NCI-H1930 (cell line): ENCODE measurements at places on chromosomes 4 and X.

DNA sequence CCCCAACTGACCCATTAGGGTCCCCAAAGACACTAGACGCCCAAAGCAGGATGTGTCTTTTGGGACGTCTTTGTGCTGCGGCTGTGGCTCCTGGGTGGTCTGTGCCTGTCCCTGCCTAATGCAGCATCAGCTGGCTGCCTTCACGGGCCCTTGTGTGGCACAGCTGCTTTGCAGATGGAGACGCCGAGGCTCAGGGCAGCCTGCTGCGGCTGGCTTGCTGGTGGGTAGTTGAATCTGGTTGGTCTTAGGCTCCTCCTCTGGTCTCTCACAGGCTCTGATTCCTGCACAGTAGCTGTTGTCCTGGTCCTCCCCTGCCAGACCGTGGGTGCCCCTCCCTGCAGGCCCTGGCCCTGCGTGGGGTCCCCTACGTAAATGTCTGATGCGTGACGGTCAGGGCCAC is 8.1 kb downstream of the CPZ start:
- DNase-seq, result no peak

- no peak for DNase-seq
Observed at GRCh38 chrX:120549483-120550452, 11.0 kb downstream of the CUL4B start.

GRCh38 chr4:11051181-11051580 is 366.6 kb upstream of the CLNK start:
- DNase-seq, result no peak

- DNase-seq, result no peak
Observed at GRCh38 chr4:28973587-28974350, 1746.4 kb upstream of the PCDH7 start.

DNA sequence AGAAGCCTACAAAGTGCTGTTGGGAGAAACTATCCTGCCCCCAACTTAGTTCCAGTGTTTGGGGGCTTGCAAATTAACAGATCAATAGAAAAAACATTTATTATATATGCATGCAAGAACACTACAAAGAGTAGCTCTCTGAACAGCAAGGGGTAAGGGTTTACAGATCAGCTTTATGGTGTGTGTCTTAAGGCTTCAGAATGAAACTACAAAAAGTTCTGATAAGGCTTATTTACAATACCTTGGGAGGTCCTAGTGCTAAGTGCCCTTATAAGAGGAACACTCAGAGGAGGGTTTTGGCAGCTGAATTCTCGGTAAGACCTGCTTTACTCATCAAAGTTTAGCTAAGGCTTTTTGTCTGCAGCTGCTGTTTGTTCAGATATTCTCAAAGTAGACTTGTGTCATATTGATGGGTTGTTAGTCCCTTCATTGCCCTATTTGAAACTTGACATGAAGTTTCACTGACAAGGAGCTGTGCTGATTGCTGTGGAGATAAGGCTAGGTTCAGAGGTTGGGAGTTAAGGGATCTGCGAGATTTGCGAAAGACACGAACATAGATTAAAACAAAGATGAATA is 7.7 kb downstream of the ERVMER34-1 start:
- DNase-seq, result no peak

DNA sequence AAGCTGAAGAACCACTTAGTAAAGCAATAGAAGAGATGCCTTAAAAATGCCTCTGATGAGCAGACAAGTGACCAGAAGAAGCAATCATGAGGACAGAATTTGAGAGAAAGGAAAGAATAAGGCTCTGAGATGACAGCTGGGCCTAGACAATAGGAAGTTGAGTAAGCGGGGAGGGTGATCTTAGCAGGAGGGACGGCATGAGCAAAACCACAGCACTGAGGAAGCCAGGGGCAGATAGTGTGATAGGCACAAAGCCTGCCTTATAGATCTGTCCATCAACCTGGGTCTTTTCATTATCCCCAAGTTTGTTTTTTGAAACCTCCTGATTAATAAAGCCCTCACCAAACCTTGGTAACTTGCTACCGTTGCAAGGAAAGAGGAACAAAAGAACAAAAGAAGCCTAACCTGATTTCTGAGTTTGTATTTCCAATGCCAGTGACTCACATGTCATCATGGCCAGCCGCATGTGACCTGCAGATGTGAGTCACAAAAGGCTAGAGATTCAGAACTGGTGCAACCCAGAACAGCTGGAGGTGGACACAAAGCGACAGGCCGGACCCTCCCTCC is 55.7 kb upstream of the PPARGC1A start:
- DNase-seq, result no peak

GRCh38 chr4:70945452-70946055 is 43.4 kb downstream of the MOB1B start:
- DNase-seq, result no peak

- DNase-seq, result no peak
Observed at GRCh38 chr4:27327421-27328181, 467.0 kb downstream of the STIM2 start.

- DNase-seq, result no peak
Observed at GRCh38 chr4:107855723-107856122, 31.0 kb downstream of the SGMS2 start.

DNA sequence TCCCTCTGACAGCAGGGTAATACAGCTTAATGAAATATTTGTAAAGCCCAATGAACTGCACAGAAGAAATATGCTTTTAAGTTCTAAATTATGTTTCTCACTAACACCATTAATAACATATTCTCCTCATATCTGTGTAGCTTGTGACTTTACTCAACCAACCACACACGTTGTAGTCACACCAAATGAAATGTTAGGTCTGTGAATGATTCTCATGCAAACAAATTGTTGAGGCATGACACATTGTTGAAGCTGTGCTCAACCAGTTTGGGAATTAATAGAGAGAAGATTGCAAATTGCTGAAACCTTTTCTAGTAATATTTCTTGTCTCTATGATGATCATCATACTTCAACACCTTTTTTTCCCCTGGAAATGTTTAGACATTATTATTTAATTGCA is 645.9 kb downstream of the PCDH7 start:
- DNase-seq, result no peak

DNA sequence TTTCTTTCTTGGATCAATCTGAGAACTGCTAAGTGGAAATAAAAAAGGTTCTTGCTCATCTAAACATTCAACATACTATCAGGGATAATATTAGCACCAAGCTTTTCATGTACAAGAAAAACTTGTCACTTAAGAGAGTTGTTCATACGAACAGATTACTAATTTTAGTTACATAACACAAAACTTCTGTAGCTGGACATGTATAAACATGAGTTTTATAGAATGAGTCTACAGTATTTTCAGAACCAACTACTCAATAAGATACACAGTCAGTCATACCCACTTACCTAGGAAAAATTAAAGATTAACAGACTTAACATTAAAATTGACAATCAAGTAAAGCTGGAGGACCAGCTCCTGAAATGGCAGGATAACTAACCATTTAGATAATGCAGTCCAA is 540.1 kb upstream of the FAM241A start:
- no peak for DNase-seq

DNA sequence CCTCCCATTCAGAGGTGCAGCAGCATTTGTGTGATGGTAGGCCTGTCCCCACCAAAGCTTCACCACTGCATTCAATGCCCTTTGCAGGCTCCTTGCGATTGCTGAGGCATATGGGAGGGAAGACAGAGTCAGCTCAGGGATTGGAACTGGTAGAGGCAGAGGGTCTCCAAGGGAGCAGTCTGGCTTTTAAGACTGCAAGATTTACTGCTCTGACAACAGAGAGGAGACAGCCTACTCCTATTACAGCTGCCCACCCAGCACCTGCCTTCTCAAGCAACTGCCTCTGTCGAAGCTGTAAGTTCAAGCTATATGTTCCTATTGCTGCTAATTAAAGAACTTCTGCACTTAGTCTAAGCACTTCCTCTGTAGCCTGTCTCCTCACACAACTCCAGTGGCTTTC is 481.8 kb downstream of the FGF13 start:
- no peak for DNase-seq

DNA sequence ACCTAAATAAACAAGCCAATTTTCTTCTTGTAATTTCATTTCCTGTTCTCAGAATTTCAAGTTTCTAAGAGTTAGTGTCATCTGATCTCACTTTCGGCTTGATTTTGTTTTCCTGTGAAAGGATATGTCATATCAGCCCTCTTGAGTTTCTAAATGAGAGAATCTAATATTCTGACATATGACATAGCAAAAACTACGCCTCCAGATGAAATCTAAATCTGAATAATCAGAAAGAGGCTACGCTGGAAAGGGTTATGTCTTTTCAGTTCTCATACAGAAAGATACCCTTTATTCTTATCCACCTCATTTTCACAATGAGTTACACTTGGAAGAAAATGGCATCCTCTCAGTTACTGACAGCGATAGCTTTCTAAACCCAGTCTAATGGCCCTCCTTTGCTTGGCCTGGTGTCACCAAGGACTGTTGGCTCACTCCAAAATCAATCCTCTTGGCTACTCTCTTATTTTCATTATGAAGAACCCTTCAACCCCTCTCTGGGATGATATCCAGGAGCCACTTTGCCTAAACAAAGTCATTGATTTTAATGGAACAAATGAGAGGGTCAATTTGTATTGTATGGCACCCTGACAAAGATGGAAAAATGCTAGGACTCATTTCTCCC is 65.6 kb downstream of the ASB9 start:
- no peak for DNase-seq

- no peak for DNase-seq
Observed at GRCh38 chrX:135328421-135329005, 19.2 kb downstream of the ETDC start.
